Stimulated activated CD8-positive, alpha-beta memory T cell treated with anti-CD3 and anti-CD28 coated beads, Interleukin-7, amount 100 ng/mL, for 1 hour (primary cell): ENCODE measurements at places on chromosomes 16 and 17.

DNA sequence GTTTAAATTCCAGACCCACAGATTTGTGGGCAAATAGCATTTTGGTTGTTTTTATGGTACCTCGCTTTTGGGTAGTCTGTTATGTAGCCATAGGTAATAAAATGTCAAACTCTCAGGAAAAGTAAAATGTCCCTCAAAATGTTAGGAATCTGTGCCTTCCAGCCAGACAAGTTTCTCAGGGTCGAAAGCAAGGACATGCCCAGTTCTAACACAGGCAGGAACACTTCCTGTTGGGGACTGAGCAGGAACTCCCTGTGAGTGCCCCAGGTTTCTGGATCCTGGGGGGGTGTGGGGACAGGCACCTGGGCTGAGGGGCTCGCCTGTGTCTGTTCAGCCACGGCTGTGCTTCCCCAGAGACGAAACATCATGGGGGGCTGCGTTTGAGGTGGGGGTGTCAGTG is 62.3 kb downstream of the GNA13 start:
- no peak for DNase-seq

- DNase-seq: no peak
These were observed 199.0 kb downstream of the MSI2 start for GRCh38 chr17:57455063-57455914.

- no peak for DNase-seq
These were observed 47.3 kb downstream of the TBC1D16 start for GRCh38 chr17:79988185-79988971.

- DNase-seq: no peak
These were observed 89.8 kb downstream of the KATNIP start for GRCh38 chr16:27639561-27640276.

- DNase-seq: no peak
These were observed 8.3 kb upstream of the PSMD3 start for GRCh38 chr17:39972271-39972670.

- no peak for DNase-seq
These were observed 10.2 kb downstream of the CBX4 start for GRCh38 chr17:79829004-79829403.

DNA sequence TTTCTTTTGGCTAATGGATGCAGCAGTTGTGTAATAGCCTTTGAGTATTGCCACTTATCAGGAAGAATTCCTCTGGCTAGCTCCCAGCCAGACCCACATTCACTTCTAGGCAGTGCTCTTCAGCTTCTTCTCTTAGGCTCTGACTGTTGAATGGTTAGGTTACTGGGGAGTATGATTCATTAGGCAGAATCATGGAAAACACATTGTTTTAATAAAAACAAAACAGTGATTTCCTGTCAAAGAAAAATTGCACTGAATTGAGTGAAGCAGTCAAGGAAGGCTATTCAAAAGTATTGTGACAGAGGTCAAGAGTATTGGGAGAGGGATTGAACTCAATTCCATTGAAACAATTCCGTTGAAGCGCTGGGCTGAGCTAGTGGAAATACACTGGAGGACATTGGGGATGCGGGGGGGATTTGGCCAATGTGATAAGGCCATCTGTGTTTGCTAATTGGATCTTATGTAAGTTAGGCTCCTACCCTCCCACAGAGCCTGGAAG is 68.0 kb downstream of the CNTNAP4 start:
- no peak for DNase-seq

- DNase-seq: no peak
These were observed 4.2 kb downstream of the DPH1 start for GRCh38 chr17:2034157-2034556.

DNA sequence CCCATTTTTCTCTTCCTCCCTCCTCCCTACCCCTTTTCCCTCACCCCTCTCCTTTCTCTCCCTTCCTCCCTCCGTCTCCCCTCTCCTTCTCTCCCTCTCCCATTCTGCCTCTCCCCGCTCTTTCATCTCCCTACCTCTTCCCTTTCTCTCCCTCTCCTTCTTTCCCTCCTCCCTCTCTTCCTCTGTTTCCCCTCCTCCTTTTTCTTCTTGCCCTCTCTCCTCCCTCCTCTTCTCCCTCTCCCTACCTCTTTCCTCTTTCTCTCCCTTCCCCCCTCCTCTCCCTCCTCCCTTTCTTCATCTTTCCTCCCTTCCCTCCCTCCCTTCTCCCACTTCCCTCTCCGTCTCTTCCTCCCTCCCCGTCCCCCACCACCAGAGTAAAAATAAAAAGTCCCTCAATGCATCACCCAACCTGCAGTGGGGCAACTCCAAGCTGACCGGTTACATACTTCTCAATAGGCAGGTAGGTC is 10.4 kb downstream of the CHD9NB start:
- no peak for DNase-seq

- no peak for DNase-seq
These were observed 19.5 kb downstream of the NUP85 start for GRCh38 chr17:75225016-75225415.

GRCh38 chr17:48575673-48576478 is 2.3 kb downstream of the HOXB4 start:
- DNase-seq: no peak

GRCh38 chr17:75245011-75245410 is 16.4 kb downstream of the GGA3 start:
- DNase-seq: no peak

DNA sequence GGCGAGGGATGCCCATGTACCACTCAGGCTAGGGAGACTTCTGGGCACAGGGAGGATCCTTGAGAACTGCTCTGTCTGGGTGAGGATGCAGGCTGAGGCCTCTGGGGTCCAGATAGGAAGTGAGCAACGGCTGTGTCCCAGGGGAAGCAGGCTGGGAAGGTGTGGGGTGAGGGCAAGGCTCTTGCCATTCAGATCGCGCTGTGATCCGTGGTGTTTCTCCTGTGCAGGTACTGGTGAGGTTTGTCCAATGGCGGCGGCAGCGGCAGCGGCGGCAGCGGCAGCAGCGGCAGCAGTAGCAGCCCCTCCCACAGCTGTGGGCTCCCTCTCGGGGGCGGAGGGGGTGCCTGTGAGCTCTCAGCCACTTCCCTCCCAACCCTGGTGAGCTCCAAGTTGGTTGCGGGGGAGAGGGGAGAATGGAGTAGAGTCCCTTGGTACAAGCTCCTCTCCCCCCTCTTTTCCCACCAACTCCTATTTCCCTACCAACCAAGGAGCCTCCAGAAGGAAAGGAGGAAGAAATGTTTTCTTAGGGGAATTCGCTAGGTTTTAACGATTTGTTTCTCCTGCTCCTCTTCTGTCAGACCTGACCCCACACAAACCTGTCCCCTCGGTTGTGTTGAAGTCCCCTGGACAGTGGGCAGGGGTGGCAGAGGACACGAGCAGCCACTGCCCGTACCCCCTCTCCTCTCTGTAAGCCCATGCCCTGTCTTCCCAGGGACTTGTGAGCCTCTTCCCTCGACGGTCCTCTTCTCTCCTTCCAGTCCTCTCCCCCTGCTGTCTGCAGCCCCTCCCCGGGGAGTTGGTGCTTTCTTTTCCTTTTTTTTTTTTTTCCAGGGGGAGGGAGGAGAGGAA is 1.9 kb upstream of the PRRT2 start:
- no peak for DNase-seq

- no peak for DNase-seq
These were observed 54.6 kb downstream of the STX8 start for GRCh38 chr17:9521062-9521461.

DNA sequence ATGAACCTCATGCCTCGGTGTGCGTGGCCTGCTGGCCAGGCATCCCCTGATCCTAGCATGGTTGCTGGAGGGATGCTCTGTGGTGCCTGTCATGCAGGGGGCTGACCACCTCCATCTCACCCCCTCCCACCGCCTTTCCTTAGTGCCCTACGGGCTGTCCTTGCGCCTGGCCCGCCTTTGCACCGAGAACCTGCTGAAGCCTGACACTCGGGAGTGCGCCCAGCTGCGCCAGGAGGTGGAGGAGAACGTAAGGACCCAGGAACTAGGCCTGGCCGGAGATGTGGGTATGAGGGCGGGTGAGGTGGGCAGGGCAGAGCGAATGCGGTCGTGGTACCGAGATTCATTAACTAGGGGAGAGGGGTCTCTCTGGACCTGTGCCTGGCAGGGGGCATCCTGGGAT is 19.0 kb downstream of the ITGB4 start:
- no peak for DNase-seq

DNA sequence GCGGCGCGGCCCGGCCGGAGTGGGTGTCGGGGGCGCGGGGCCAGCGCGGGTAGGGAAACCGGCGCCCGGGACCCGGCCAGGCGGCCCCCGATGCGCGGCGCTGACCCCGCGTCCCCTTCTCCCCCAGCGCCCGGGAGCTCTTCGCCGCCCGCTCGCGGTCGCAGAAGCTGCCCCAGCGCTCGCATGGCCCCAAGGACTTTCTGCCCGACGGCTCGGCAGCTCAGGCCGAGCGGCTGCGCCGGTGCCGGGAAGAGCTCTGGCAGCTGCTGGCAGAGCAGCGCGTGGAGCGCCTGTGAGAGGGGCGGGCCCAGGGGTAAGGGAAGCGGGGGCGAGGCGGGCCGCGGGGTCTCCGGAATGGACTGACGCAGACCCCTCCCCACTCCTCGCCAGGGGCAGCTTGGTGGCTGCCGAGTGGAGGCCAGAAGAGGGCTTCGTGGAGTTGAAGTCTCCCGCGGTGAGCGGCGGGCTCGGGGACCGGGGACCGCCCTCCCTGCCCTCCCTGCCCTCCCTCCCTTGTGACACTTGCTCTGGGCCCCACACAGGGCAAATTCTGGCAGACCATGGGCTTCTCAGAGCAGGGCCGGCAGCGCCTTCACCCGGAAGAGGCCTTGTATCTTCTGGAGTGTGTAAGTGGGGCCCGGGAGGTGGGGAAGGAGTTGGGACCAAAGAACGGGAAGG is 430 bp downstream of the TSEN54 start:
- DNase-seq: no peak

- no peak for DNase-seq
These were observed 18.5 kb upstream of the SLC35G3 start for GRCh38 chr17:35212668-35213067.

- DNase-seq: no peak
These were observed 12.7 kb downstream of the LITAFD start for GRCh38 chr16:8894736-8895334.

GRCh38 chr17:65387322-65387721 is 174.1 kb downstream of the AXIN2 start:
- no peak for DNase-seq

DNA sequence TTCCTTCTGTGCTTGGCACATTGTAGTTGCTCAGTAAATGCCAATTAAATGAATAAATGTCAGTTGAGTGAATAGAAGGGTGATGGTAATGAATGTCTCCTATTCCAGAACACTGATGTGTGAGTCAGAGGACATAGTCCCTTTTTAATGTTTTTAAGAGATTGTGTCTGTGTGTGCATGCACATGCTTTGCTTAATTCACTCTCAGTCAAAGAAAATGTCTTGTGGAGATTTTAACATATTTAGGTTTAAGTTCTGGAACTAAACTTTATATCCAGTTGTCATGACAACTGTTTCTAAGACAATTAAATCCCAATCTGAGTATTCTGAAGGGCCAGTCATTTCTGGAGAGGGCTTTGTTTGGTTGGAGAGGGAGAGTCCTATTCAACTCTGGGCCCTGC is 255.3 kb upstream of the CDH11 start:
- DNase-seq: no peak

DNA sequence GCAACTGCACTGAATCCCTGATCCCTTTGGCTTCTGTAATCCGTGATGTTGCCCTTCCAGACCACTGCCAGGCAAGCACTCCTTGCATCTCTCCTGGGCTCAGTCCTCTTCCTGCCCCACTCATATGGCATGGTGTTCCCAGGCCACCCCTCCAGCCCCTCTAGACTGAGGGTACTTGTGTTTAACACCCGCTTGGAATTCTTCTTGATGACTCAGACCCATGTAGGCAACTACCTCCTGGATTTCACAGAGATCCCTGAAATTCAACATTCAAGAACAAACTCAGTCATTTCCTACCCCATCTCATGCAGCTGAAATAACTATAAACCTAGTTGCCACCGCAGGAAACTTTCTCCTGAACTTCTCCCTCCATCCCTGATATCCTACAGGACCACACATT is 541.9 kb upstream of the CDH11 start:
- DNase-seq: no peak

DNA sequence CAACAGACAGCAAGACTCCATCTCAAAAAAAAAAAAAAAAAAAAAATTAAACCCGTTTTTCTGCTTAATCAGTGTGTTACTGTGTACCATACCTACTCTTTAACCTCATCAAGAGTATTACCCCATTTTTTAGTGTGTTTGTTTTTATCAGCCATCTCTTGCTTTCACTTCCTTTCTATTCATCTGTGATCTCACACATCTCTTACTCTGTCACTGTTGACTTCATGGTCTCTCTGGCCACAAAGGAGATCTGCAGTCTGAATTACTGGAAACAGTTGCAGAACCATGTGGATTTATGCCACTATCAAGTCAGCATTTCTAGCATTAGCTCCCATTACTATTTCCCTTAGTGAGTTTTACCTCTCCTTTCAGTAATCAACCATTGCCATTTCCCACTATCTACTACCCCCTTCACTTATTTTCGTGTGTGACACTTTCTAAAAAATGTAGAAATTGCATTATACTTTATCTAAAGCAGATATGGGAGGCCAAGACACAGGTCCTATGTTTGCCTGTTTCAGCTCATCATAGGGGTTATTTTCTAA is 20.1 kb downstream of the NDEL1 start:
- no peak for DNase-seq

DNA sequence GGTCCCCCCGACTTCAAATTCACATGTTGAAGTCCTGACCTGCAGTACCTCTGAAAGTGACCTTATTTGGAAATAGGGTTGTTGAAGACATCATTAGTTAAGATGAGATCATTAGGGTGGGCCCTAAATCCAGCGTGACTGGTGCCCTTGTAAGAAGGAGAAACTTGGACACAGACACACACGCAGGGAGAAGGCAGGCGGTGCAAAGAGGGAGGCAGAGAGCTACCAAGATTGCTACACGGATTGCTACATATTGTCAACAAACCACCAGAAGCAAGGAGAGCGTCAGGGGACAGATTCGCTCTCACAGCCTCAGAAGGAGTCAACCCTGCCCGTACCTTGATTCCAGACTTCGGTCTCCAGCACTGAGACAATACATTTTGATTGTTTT is 6.8 kb upstream of the WBP2 start:
- DNase-seq: no peak

DNA sequence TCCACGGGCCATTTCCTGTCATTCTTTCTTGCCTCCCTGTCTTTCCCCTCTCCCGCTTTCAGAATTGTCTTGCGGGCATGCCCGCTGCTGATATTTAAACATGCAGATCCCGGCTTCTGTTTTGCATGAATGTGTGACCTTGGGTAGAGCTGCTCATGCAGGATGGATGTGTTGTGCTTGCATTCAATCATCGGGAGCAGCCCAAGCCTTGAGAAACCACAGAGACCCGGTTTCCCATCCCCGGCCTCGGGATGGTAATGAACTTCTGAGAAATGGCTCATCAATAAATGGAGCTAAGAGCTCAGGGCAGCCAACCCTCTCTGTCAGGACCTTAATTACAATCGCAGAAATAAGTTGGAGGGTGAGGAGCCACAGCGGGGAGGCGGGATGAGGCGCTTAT is 303.7 kb upstream of the TNRC6C start:
- no peak for DNase-seq
